ENCODE measurements at places on chromosomes 16 and 17.
A peak's percentile ranks its signal among the peaks of the same experiment; 100 is the strongest.

GRCh38 chr17:6420173-6420641 is 14.7 kb downstream of the AIPL1 start:
- DNase-seq = no peak

DNA sequence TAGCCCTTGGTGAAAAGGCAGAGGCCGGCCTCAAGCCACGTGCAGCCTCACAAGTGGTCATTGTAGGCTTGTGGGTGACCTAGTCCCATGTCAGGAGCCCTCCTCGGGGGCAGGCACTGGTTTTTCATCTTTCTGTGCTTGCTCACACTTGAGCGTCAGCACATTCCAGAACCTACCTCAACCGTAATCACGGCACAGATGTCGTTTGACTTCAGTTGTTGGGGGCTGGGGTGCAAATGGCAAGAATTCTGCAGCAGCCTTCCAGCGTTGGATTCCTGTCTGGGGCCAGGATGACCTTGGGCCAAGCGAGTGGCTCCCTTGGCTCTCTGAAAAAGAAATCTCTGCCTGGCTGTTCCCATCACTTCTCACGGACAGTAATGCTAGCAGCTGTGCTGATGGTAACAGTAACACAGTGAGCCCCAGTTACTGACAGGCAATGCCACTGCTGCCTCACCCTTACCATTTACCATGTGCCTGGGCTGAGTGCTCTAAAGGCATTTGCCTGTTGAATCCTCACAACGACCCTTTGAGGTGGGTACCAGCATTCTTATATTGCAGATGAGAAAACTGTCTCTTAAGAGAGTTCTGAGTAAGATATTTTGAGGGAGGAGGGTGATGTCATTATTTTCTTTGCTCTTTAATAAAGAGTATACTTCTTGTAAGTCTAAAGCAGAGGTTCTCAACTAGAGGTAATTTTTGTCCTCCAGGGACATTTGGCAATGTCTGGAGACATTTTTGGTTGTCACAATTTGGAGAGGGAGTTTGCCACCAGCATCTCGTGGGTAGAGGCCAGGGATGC is 46.5 kb downstream of the KSR1 start:
- no peak for DNase-seq

GRCh38 chr17:44220213-44221083 is 973 bp upstream of the UBTF start:
- peak; percentile 60 for DNase-seq

DNA sequence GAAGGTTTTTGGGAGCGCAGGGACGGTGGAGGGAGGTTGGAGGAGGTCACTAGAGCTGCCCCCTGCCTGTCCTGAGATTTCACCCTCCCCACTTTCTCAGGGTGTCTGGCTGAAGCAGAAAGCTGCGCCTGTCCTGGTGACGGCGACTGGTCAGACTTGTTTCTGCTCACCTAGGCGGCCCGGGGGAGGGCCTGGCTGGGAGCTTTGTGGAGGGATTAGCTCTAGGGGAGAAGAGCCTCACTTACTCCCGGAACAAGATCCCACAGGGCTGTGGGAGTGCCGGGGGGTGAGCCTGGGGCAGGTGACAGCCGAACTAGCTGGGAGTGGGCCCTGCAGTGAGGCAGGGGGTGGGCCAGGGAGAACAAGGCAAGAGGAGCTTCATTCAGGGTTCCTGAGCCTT is 11.5 kb downstream of the NHERF1 start:
- DNase-seq = no peak

DNA sequence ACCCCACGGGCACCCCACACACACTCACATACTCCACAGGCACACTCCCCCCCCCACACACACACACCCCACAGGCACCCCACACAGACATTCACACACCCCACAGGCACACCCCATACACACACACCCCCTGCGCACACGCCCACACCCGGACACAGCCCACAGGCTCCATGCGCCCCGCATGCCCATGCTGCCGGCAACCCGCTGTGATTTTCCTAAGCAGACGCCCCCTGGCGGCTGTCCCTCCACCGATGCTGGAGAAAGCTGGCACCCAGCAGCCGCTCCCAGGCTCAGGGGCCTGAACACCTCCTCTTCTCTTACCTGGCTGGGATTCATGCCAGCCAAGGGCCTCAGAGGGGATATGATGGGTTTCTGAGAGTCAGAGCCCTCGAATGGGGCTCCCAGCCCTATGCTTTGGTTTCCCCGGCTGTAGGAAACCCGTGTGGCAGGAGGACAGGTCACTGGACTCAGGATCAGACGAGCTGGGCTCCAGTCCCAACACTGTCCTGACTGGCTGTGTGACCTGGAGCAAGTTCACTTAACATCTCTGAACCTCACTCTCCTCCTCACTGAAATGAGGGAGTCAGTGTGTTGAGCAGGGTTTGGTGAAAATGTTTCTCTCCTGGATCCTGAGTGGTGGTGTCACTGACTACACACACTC is 19.6 kb upstream of the TNFRSF13B start:
- DNase-seq = peak; percentile 35

GRCh38 chr16:35572186-35572585 is 2112.8 kb downstream of the TP53TG3F start:
- no peak for DNase-seq

GRCh38 chr16:56645311-56645710 is 6.4 kb upstream of the MT1B start:
- no peak for DNase-seq

DNA sequence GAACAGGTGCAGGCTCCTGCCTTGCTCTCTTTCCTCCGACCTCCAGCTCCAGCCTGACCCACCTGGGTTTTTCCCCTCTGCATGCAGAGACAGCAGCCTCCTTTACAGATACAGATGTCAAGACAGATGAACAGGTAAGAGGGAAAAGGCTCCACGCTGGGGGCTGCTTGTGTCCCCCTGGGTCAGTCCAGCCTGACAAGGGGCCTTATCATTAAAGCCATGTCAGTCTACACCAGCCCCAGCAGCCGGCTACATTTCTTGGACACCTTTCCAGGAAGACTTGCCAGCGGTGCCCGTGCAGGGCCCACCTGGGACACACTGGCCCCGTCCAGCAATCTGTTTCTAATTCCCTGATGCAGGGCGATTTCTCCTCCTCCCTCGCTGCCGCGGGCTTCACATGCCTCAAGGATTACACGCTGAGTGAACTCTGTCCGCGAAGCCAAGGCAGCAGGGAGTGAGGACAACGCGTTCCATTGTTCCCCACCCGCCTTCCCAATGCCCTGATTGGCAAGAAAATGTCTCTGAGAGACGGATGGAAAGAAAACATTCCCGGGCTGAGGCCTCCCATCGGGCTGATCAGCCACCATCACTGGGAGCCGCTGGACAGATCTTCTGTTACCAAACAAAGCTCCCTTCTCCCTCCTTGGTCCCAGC is 184.7 kb downstream of the C16orf95 start:
- no peak for DNase-seq

- DNase-seq = peak; percentile 67
These were observed 27.2 kb downstream of the CLEC16A start for GRCh38 chr16:10971560-10971961.

- DNase-seq = no peak
These were observed 56.6 kb downstream of the RGS9 start for GRCh38 chr17:65193716-65194293.

DNA sequence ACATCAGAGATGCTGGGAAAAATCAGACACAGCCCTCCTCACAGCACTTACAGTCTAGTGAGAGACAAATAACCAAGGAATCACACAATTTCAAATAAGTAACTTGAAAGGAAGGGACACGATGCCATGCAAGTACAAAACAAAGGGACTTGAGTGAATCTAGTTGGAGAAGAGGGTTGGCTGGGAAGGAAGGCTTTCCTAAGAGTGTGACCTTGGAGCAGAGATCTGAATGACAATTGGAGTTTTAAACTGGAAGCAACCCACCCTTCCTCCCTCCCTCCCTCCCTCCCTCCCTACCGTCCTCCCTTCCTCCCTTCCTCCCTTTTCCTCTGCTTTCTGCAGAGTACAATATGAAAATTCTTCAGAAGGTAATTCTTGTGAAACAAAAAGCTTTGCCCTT is 31.1 kb downstream of the ADAMTS18 start:
- DNase-seq = no peak

- DNase-seq = no peak
These were observed 91.1 kb downstream of the RGS9 start for GRCh38 chr17:65228287-65228686.

GRCh38 chr16:85698935-85699558 is 10.3 kb upstream of the GINS2 start:
- DNase-seq = no peak
